Suppressor macrophage (primary cell): ENCODE measurements at places on chromosomes 1 and 21.

DNA sequence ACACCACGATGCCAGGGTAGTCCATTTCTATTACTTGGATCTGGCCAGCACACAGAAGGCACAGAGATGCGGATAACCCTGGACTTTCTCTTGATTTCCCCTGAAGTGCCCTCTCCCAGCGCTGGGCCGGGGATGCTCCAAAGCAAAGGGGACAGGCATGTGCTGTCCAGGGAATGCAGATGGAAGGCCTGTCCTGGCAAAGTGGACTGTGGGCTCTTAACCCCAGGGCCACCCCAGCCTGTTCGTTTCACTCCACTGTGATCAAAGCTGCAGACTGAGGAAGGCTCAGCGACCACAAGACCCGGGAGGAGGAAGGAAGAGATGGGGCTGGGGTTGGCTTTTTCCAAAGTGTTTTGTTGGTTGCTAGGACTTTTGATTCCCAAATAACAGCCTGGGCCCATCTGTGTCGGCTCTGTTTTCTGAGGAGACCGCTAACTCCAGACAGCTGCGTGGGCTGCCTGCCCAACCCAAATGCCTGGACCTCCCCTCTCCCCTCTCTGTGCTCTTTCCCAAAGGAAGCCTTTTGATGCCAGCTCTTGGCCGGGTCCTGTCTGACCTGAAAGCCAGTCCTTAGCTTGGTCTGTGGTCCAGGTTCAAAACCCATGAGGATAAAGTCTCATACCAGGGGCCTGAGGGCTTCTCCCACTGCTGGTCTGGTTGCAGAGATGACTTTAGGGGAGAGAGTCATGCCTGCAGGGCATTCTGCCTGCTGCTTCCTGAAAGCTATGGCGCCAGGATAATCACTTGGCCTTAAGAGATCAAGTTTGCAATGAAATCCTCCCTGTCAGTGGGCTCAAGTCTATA, 119.6 kb upstream of the CD34 start:
- DNase-seq = peak; percentile 17

DNA sequence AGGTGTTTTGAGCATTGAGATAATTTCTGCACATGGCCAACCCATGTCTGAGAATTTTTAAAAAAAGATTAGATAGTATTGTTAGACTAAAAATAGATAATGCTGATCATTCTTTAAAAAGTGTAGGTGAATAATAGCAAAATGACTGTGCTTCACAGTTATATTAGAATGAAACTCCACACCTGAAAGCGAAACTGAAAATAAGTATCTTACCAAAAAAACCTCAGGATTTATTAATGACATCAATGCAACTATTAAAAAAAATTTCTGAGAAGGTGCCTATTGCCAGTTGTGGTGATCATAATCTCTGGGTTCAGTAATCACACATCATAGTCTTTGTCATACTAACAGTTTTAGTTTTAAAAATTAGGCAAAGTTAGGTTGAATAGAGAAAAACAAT, 36.5 kb downstream of the PLA2G4A start:
- no peak for DNase-seq

DNA sequence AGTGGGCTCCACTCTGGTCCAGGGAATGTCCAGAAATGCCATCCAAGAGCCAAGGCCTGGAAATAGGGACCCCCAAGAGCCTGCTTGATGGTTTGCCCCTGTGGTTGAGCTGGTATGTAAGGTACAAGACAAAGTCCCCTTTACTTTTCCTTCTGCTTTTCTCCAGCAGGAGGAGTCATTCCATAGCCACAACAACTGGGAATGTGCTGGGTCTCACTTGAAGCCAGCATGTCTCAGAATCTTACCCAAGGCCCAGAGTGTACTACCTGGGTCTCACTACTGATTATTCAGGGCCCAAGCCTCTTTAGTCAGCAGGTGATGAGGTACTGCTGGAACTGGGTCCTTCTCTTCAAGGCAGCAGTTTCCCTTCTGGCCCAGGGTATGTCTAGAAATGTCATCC, 62.1 kb upstream of the CD55 start:
- DNase-seq = peak; percentile 9

DNA sequence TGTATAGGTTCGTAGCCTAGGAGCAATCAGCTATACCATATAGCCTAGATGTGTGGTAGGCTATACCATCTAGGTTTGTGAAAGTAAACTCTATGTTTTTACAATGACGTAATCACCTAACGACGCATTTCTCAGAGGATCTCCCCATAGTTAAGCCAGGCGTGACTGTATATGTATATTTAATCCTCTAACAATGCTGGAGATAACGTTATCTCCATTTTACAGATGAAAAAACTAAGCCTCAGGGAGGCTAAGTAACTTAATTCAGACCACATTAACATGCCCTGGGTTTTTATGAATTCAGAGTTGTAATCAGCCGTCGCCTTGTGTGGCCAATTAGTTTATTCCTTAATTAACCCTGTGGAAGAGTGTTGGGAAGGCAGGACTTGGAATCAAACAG, 107.7 kb upstream of the PLXNA2 start:
- no peak for DNase-seq

DNA sequence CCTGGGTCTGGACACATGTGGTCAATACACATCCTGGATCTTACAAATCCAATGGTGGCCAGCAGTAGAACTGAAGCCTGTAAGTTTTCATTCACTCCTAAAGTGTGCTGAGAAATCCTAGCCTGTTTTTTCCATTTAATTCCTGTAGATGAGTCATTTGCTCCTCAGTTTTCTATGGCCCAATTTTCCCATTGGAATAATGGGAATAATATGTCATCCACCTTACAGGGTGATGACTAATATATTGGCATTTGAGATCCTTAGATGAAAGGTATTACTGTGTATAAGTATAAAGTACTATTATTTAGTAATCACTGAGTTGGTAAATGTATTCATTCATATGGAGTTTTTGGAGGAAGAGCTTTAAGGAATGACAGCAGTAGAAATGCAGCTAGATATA, 89.7 kb upstream of the ADAR start:
- DNase-seq = no peak

DNA sequence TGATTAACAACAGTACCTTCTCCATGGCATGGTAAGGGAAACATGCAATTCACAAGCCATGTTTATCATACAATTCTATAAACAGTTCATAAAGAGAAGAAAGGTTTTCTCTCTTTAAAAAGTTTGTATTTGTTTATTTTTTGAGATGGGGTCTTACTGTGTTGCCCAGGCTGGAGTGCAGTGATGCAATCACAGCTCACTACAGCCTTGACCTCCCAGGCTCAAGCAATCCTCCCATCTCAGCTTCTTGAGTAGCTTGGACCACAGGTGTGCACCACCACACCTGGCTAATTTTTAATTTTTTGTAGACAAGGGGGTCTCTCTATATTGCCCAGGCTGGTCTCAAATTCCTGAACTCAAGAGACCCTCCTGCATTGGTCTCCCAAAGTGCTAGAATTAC, 28.0 kb downstream of the SLC37A1 start:
- no peak for DNase-seq

DNA sequence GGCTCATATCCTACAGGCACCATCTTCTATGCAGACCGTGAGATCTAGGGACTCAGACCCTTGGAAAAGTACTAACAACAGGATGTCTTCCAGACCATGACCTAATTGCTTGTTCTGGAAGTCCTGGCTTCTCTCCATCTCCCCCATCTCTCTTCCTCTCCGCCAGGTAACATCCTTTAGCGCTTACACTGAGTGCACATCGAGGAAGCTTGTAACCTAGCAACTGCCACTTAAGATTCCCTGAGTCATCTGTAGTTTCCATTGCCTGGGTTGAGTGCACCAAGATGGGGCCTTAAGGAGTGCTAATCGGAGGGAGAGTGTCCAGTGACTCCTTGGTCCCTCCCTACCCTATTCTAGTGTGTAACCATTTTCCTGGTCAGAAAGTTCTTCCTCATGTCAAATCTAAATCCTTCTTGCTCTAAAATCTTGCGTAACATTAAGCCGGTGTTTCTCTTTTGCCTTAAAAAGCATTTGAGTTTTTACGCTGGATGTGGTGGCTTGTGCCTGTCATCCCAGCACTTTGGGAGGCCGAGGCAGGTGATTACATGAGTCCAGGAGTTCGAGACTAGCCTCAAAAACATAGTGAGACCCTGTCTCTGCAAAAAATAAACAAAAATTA, 9.7 kb downstream of the KLHDC8A start:
- no peak for DNase-seq

- DNase-seq = no peak
Observed at GRCh38 chr1:176693697-176694329, 230.8 kb downstream of the PAPPA2 start.

- DNase-seq = no peak
Observed at GRCh38 chr21:16777041-16777720, 735.7 kb upstream of the CXADR start.

GRCh38 chr1:43463479-43463878, 9.7 kb upstream of the HYI start:
- no peak for DNase-seq

DNA sequence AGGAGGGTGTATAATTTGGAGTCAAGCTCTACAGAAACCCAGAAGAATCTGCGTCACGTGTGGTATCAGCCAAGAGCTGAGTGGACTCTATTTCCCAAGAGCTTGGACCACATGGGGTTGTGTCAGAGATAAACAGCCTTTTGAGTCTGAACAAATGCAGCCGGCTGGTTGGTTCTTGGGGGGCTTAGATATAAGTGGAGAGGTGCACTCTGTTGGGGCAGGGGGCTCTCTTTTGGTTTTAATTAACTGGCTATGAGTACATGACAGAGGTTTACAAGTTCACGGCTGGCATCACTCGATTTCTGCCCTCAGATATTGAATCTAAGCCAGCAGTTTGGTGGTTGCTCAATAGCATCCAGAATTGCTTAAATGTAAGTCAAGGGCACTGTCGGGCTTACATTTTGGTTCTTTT, 501 bp upstream of the MRAP start:
- DNase-seq = no peak

DNA sequence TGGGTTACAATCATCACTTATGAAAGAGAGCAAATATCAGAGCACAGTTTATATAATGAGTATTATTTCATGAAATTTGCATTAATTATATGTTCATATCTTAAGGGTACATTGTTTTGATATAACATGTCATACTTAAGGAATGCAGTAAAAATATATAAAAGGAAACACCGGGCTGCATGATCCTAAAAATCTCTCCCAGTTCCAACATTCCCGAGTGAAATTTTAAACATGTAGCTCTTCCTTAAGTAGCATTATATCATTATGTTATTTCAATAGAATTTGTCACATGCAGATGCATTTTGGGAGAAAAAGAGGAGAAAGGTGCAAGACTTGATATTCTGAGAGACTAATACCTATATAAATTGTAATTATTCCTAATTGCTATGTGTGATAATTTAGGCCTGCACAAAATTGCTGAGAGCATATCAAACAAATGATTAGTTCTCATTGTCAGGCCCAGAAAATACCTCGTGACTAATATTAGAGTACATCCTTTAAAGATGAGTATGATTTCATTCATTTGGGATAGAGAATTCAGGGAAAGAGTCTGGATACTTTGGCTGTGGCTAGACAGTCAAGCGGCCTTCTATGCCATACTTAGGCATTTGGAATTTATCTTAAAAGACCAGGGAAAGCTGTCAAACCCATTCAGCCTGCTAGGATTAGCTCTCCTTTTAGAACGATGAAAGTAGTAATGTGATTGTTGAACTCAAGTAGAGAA, 86.8 kb downstream of the ADGRL2 start:
- no peak for DNase-seq

DNA sequence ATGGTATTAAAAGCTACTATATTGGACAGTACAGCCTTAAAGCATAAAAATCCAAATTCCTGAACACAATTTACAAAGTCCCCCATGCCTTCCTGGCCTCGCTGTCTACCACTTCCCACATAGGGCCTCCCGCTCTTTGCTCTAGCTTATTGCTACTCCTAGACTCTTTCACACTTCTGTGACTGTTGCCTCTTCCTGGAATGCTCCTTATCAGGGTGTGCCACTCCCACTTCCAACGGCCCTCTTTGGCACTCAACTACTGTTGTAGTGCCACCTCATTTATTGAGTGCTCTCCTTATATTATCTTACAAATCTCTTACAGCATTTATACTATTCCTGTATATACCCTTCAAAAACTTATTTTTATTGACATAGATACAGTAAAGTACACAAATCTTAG, 4.8 kb downstream of the SARS1 start:
- no peak for DNase-seq

DNA sequence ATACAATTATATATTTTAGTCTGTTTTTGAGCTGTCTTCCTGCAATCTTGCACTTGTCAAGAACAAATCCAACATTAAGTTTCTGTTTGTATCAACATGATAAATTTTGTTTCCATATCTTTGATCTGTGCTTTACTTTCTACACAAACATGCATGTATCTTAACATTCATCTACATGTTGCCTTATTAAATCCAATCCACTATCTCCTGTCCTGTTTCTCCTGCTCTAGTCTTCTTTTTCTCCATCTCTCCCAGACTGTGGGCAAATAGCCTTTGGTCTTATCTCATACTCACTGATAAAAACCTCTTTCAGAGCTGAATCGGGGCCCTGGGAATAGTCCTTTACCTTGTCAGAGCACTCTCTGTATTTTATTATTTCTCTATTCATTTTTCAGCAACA, 101.3 kb downstream of the PLPPR4 start:
- no peak for DNase-seq

DNA sequence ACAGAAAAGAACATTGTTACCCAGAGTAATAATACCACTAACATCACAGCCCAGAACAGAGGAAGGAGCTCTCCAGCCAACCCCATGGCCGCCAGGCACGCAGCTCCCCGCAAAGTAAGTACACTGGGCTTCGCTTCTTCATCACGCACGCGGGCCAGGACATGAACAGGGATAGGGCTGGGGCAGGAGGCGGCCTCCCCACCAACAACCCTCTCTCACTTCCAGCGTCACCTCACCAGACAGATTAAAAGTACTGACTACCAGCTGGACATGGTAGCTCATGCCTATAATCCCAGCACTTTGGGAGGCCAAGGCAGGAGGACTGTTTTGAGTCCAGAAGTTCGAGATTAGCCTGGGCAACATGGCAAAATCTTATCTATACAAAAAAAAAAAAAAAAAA, 78.3 kb downstream of the NPHP4 start:
- no peak for DNase-seq

DNA sequence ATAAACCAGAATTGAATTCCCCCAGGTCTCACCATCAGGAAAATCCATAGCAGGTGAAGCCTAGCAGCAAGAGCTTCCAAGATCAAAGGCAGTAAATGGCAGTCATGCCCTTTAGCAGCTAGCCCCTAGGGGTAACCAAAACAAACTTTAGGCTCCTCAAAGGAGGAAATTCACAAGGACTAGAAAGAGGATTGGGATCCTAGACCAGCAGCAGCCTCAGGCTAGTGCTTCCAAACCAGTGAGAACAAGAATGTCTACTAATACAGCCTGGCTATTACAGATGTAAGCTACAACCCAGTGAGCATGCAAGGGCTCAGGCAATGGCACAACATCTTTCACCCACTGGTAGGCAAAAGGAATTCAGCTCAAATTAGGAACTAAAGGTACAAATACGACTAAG, 11.1 kb upstream of the RIMKLA start:
- no peak for DNase-seq

DNA sequence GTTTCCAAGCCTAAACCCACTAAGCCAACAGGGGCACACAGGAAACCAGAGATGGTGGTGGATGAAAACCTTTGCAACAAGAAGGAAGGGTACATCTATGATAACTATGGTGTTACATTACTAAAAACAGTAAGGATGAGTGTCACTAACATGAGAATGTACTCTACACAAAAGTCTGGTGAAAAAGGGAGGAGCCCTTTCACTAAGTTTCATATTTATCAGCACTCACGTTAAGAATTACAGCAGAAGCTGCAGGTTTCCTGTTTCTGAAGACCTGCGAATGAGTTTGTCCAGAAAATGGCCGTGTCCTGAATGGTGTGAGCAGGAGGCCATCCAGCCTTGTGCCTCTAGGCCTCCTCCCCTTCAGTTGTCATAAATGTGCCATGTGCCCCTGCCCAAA, 17.8 kb downstream of the ABCG1 start:
- no peak for DNase-seq

GRCh38 chr1:225511828-225512381, 84.1 kb upstream of the LBR start:
- no peak for DNase-seq
